T-cell (primary cell): ENCODE measurements at places on chromosomes 11 and 22.
A peak's percentile ranks its signal among the peaks of the same experiment; 100 is the strongest.

- no peak for DNase-seq
Observed at GRCh38 chr11:36016709-36017108, 72.8 kb downstream of the LDLRAD3 start.

DNA sequence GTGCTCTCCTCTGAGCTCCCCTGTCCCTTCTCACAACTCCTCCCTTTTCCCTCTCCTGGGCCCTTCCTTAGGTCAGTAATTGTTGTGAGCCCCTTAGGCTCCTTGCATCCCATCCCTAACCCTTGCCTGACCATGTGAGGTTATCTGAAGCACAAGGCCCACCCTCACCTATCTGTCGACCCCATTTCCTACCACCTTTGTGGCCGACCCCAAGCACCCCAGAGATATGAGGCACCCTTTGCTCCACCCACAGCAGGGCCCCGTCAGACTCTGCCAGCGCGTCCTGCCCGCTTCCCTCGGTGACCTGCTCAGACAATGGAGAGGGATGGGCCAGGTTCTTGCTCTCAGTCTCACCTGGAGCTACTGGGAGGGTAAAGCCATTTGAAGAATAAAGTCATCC, 1.3 kb downstream of the GNG3 start:
- DNase-seq, result peak; percentile 46

- DNase-seq, result no peak
Observed at GRCh38 chr22:30056015-30056414, 24.2 kb upstream of the HORMAD2 start.

DNA sequence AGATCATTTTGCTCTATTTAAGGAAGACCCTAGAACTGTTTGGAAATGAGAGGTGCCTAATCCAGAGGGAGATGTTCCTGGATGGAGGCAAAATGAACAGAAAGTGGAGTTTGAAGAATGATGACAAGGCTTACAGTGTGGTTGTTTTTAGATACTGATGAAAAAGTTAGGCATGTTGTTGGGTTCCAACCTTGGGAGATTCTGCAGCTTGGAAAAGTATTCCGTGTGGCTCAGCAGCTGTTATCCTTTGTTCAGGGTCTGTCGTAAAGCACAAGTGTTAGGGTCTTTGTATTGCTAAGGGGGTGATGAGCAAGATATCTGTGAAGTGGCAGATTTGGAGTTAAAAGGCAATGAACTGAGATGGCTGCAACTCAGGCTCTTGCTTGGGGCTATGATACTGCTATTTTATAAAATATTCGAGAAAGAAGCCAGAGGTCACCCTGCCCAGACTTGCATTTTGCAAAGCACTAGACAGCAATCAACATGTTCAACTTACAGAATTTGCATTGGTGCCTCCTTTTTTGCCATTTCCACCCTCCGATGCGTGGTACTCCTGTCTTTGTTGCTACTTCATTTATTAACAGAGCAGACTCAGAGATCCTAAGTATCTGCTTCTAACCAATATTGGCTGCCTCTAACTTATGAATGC, 45.3 kb upstream of the POGLUT3 start:
- no peak for DNase-seq

- no peak for DNase-seq
Observed at GRCh38 chr11:101916422-101916821, at the start of gene ANGPTL5. Gene ANGPTL5 (minus strand): TSS chr11:101916522. CDS start chr11:101907909, 8,613 bp downstream.

GRCh38 chr11:126607776-126608541, 252.5 kb downstream of the ST3GAL4 start:
- DNase-seq, result no peak

- DNase-seq, result no peak
Observed at GRCh38 chr11:111384494-111384893, 5.4 kb upstream of the POU2AF1 start.

DNA sequence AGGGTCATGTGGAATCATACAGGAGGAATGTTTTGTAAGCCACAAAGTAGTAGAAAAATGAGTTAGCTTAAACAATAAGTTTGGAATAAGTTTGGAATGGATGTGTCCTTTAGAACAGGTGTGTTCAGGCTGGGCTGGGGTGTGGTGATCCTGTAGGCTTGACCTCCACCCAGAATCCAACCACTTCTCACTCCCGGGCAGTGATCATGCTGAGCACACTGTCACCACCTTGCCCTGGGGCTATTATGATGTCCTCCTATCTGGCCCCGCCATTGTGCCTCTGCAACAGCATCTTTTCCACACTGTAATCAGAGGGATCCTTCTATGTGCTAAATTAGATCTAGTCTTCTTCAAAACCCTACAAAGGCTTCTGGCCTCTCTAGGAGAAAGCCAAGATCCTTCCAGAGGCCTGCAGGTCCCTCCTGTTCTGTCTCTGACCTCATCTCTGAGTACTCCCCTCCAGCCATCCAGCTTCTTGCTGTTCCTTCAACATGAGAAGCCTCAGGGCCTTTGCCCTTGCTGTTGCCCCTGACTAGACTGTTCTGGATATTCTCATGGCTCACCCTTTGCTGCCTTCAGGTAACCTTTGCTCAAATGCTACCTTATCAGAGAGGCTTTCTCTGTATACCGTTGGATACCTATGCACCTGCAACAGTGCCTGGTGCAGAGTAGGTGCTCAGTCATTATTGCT, 18.8 kb upstream of the ACCSL start:
- DNase-seq, result no peak

GRCh38 chr22:32066820-32067219, 23.8 kb downstream of the SLC5A1 start:
- no peak for DNase-seq

GRCh38 chr11:129639300-129639699, 176.3 kb upstream of the TMEM45B start:
- DNase-seq, result no peak

- DNase-seq, result no peak
Observed at GRCh38 chr22:44523981-44524759, 26.1 kb upstream of the RTL6 start.

DNA sequence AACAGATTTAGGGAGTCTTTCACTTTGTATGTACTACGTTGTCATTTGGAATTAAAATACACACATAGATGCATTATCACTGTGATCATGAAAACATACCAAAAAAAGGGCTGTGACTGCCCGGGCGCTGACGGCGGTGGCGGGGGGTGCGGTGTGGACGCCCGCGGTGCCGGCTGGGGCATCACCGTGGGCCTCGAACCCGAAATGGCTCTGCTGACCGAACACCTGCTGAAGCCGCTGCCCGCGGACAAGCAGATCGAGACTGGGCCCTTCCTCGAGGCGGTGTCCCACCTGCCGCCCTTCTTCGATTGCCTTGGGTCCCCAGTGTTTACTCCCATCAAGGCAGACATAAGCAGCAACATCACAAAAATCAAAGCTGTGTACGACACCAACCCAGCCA, 16.2 kb downstream of the MRGPRX4 start:
- DNase-seq, result no peak

DNA sequence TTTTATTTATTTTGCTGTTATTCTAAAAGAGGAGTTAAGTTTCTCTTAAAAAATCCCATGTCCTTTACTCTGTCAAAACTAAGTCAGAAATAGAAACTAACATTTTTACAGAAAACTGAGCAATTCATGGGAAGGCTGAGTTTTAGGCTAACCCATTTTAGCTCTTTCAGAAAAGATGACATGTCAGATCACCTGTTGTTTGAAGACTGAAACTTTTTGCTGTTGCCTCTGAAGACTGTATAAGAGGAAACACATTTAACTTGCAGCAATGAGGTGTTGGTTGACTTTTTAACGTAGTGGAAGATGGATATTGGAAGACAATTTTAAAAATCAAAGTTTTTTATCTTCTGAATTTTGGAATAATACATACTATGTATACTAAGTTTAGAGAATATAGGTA, 115.4 kb downstream of the METTL15 start:
- no peak for DNase-seq

DNA sequence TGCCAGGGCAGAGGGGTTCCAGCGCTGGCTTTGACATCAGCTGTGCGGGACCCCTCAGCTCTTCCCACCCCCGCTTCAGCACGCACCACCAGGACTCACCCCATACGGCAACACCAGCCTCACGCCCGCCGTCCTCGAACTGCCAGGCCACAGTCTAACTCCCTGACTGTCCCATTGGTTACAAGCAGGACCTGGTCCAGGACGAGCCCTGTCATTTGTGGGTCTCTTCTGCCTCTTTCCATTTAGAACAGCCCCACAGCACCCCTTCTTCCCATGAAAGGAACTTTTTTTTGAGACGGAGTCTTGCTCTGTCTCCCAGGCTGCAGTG, 81.7 kb downstream of the PHF21B start:
- DNase-seq, result no peak

DNA sequence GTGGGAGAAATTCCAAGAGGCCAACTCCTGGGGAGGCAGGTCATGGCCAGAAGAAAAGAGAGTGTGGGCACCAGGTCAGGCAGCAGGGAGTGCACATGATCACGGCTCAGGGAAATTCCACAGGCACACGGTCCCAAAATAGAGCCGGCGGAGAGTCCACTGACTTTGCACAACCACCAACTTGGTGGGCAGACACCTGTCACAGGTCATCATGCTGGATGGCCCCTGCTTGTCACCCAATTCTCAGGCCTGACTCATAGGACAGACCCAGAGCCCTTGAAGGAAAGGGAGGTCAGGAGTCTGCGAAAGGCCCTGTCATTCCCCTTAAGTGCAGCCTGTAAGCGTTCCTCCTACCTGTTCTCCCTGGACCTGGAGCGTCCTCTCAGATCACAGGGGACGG, 15.8 kb downstream of the APOL2 start:
- no peak for DNase-seq

DNA sequence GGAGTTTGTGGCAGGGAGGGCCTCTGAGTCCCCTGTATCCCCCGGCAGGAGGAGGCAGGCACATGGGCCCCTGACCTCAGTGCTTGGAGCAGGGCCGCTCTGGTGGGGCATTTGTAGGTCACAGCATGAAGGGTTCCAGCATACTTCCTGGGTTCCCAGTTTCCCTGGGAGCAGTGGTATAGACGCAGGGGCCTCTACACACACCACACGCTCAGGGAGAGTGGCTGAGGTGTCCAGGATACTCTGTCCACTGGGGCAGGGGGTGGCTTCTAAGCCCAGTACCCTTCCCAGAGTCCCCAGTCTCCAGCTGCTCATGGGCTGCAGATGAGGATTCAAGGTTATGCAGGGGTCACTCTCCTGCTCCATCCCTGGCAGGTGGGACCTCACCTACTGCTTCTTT, 6.1 kb downstream of the LSP1 start:
- DNase-seq, result no peak
